MG63 (cell line): ENCODE measurements at places on chromosomes 1 and 21. TPM values are rescaled to one million over a fixed set of nuclear protein-coding genes. Genes with fewer than 3 reads are reported as not detected.

- no peak for DNase-seq
Measured at GRCh38 chr21:25979845-25980616, 190.5 kb downstream of the APP start.

- no peak for DNase-seq
Measured at GRCh38 chr1:55010887-55011217, 12.1 kb downstream of the BSND start.

PLA2G2C gene
- not detected in 2 replicates for total RNA-seq

TTC22 gene
- total RNA-seq = not detected in 2 replicates

DNA sequence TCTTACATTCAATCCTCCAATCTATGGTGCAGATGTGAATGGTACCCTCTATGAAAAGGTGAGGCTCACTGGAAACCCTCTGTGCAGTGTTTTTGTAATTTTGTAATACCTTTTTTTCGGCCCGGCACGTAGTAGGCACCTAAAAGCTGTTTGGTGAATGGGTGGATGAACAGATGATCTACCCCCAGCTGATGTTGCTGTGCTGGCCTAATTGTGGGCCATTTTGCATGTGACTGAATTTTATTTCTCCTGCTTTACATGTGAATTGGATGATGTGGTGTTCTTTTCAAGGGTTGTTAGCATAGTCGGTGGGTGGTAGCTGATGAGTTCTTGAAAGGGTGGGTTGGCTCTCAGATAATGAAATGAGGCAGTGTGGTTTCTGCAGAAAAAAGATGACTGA is 10.4 kb downstream of the KDM4A start:
- no peak for DNase-seq

TOE1 gene
- total RNA-seq = 6.6 and 21.9 TPM in 2 replicates

DNA sequence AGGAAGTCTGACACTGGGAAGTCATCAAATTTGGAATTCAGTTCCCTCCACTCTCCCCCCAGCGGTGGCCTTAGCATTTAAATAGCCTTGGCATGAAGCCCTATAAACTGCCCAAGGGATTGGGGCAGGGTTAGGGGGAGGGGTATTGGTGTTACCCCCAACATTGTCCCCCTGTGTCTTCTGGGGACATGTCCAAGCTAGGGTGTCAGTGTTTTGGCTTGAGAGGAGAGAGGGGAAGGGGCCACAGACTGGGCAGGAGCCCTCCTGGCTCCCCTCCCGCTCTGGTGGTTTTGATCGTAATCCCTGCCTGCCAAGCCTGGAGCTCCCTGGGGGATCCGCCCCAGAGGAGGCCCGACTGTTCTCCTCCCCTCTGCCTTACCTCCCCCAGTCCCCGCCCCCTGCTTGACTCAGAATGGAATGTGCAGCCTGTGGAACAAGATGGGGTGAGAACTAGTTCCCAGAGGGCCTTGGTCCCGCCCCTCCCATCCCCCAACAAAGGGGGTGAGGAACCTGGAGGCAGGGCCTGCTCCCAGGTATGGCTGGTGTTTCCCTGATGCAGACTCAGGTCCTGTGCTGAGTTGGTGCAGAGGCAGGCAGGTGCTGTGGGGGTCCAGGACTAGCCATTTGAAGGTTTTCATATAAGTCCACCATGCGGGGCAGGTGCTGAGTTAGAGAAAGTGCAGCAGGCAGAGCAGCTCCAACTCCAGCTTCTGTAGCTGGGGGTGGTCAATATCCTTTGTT is 7.4 kb downstream of the SOX13 start:
- peak; percentile 89 for DNase-seq

- peak; percentile 73 for DNase-seq
Measured at GRCh38 chr1:212987702-212988322, 27.9 kb downstream of the ANGEL2 start.
